ENCODE measurements at places on chromosomes 1 and 21.

GRCh38 chr1:97277891-97278654 is 556.5 kb downstream of the PTBP2 start:
- no peak for DNase-seq

GRCh38 chr21:27571706-27572105 is 604.8 kb upstream of the ADAMTS5 start:
- no peak for DNase-seq

DNA sequence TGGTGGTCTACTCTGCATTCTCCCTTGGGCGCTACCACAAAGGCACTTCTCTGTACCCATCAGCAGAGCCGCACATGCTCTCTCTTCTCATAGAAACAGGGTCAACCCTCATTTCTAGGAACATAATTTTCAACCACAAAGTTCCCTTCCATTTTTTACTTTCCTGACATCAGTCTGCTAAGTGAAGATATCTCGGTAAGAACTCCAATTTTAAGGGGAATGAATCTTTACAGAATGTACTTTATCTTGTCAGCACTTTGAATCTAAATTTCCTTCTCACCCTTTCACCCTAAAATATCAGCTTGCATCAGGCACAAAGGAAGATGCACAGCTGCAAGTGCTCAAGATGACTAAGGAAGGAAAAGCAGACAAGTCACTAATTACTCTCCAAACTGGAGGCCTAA is 545.9 kb downstream of the SMYD3 start:
- no peak for DNase-seq

- DNase-seq = no peak
Measured at GRCh38 chr1:29767088-29767685, 530.9 kb downstream of the PTPRU start.

GRCh38 chr21:25836396-25836795 is 101.6 kb downstream of the GABPA start:
- no peak for DNase-seq

DNA sequence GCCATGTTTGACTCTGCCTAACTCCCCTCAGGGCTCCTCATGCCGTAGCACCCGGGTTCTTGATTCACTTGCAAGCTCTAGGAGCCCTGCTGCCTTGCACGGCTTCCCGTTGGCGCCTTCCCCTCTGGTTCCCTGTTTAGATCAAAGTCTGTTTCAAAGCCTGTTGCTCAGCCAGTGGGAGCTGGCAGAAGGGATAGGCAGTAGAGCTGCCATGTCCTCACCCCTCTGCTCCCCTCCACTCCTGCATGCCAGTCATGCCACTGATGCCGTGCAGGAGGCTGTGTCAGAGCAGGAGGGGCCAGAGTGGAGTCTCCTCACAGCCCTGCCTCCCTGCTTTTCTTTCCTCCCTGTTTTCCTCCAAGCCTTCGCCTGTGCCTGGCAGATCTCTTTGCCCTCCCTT is 26.5 kb downstream of the HMGCS2 start:
- no peak for DNase-seq

- peak; percentile 57 for DNase-seq
Measured at GRCh38 chr1:204363335-204364114, 3.8 kb upstream of the PLEKHA6 start.

GRCh38 chr1:23416964-23417363 is 7.6 kb downstream of the TCEA3 start:
- no peak for DNase-seq

- no peak for DNase-seq
Measured at GRCh38 chr1:229470406-229471043, 36.6 kb upstream of the ACTA1 start.

DNA sequence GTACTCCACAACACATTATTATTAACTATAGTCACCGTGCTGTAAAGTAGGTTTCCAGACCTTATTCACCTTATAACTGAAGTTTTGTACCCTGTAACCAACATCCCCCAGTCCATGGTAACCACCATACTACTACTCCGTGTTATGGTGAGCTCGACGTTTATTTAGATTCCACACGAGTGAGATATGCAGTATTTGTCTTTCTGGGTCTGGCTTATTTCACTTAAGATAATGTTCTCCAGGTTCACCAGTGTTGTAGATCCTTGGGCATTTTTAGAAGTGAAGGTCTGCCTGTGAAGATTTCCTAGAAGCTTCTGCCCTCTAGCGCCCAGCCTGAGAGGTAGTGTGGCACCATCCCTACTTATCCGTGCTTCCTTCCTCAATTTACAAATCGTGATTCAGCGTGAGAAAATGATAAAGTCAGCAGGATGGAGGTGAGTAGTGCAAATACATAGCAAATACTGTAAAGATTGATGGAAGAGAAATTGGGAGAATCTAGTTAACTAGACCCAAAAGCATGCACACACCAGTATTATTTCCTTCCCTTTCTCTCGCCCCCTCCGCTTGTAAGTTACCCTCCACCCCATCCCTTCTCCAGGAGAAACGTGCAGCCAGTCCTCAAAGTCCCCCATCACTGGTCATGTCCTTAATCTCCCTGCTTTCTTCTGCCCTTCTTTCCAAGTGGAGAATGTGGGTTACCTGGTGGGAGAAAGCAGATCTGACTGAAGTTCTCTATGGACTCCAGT is 36.0 kb upstream of the DISC1 start:
- no peak for DNase-seq

DNA sequence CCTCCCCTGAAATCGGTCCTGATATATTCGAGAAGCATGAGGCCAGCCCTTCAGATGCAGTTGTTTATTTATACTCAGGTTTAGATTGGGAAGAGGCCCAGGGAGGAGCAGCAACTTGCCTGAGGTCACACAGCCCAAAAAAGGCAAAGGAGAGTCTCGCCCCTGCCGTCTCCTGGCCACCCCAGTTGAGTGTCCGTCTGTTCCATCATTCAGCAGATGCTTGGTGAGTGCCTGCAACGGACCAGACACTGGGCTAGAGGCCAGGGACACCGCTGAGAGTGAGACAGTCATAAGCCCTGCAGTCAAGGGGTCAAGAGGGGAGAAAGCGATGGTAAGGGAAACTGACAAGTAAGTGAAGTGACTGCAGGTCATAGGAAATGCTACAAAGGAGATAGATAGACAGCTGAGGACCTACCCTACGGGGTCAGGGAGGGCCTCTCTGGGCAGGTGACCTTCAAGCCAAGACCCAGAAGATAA is 15.4 kb upstream of the SELENON start:
- DNase-seq = no peak

GRCh38 chr1:9871707-9872425 is 38.2 kb downstream of the CTNNBIP1 start:
- no peak for DNase-seq

DNA sequence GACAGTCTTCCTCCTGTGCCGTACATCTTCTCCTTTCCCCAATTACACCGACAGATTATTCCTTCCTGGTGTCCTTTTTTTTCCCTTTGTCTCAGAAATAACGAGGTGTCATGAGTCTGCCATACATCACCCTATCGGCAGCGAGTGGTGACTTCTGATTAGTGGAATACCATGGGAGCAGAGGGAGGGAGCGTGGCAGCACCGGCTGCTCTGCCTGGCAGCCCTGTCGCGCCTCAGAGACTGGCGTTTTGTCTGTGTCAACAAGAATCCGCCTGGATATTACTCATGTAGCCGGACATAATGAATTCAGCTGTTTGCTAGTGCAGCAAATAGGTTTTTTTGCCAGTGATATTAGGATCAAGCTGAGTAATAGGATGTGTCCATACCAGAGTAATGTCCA is 51.8 kb downstream of the UTP25 start:
- DNase-seq = no peak

GRCh38 chr1:227828786-227829185 is 13.3 kb downstream of the PRSS38 start:
- DNase-seq = no peak

Measured in effector memory CD4-positive, alpha-beta T cell (primary cell).